ENCODE measurements at places on chromosomes 3 and 15. TPM values are rescaled to one million over a fixed set of nuclear protein-coding genes. Genes with fewer than 3 reads are reported as not detected.

The MUSTN1 gene
- 189 TPM for total RNA-seq

The SKOR1 gene
- 1.6 TPM for total RNA-seq

The PSTPIP1 gene
- total RNA-seq: 1.4 TPM

GRCh38 chr3:177419904-177420601 is 222.8 kb upstream of the TBL1XR1 start:
- no peak for DNase-seq
- H3K4me1 ChIP-seq: no peaks in the 10 kb centered on the region
- no peak overlapping the region for H3K4me3 ChIP-seq
- H3K27ac ChIP-seq: no peak overlapping the region
- no peaks in the 10 kb centered on the region for H3K36me3 ChIP-seq

- no peak overlapping the region for H3K4me3 ChIP-seq
- H3K27me3 ChIP-seq: no peaks in the 10 kb centered on the region
- H3K4me1 ChIP-seq: no peaks in the 10 kb centered on the region
- no peaks in the 10 kb centered on the region for H3K36me3 ChIP-seq
- DNase-seq: peak; percentile 6
Observed at GRCh38 chr3:145483992-145484391, 677.0 kb downstream of the PLOD2 start.

DNA sequence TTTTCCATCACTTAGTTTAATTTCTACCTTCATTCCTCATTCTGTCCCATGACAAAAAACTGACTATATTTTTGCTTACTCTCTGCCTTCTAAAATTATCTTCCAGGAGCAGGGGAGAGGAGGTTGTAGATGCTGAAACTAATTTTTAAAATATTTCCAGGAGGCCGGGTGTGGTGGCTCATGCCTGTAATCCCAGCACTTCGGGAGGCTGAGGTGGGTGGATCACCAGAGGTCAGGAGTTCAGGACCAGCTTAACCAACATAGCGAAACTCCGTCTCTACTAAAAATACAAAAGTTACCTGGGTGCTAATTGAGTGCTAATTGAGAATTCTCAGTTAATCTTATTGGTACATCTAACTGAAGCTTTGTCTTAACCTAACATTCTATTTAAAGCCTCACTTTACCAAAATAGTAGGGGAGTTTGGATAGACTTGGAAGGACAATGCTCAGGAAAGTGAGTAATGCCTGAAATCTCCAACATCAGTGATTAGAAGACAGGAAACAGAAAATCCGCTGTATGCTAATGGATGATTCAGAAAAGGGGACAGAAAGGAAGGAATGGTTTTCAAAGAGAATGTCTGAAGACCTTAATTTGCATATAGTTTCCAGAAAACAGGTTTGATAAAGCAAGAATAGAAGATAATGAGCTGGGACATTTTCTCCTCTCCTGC is 336.1 kb downstream of the GBE1 start:
- H3K36me3 ChIP-seq: no peaks in the 10 kb centered on the region
- no peaks in the 10 kb centered on the region for H3K4me1 ChIP-seq
- no peaks in the 10 kb centered on the region for H3K27me3 ChIP-seq
- no peak for DNase-seq
- no peak overlapping the region for H3K27ac ChIP-seq
- no peak overlapping the region for H3K4me3 ChIP-seq

- no peak for DNase-seq
- peaks cover 4% of the 10 kb centered on the region for H3K36me3 ChIP-seq
- no peaks in the 10 kb centered on the region for H3K27me3 ChIP-seq
- no peak overlapping the region for H3K4me3 ChIP-seq
- no peak overlapping the region for H3K27ac ChIP-seq
Observed at GRCh38 chr15:25783607-25784540, 79.3 kb downstream of the ATP10A start.

GRCh38 chr3:72203105-72203504 is 418.2 kb upstream of the PROK2 start:
- no peak overlapping the region for H3K27ac ChIP-seq
- H3K4me3 ChIP-seq: no peak overlapping the region
- H3K27me3 ChIP-seq: no peaks in the 10 kb centered on the region
- H3K36me3 ChIP-seq: no peaks in the 10 kb centered on the region
- H3K4me1 ChIP-seq: no peaks in the 10 kb centered on the region

The RBP2 gene
- not detected for total RNA-seq

The CCR8 gene
- total RNA-seq: not detected

The LTK gene
- total RNA-seq: 0.20 TPM

GRCh38 chr15:87843312-87843711 is 413.2 kb downstream of the NTRK3 start:
- no peak overlapping the region for H3K4me3 ChIP-seq
- no peak overlapping the region for H3K27ac ChIP-seq
- H3K27me3 ChIP-seq: no peaks in the 10 kb centered on the region
- H3K4me1 ChIP-seq: peaks cover 5% of the 10 kb centered on the region
- DNase-seq: no peak

GRCh38 chr3:12328837-12329462 is 40.1 kb downstream of the PPARG start:
- no peaks in the 10 kb centered on the region for H3K27me3 ChIP-seq
- no peak overlapping the region for H3K27ac ChIP-seq

DNA sequence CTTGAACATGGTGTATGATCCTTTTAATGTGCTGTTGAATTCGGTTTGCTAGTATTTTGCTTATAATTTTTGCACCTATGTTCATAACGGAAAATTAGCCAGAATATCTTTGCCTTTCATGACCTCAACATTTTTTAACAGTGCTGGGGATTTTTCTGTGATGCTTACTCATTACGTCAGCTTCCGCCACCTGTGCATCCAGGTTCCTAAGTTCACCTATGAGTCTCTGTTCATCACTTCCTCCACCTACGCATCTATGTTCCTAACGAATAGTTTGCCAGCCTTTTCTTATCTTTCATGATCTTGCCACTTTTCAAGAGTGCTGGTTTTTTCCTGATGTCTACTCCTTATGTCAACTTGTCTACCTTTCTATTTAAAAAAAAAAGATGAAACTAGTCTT is 16.5 kb downstream of the AADACL2 start:
- H3K36me3 ChIP-seq: no peaks in the 10 kb centered on the region
- H3K27me3 ChIP-seq: no peaks in the 10 kb centered on the region
- no peak for DNase-seq
- no peak overlapping the region for H3K4me3 ChIP-seq
- H3K4me1 ChIP-seq: no peaks in the 10 kb centered on the region
- no peak overlapping the region for H3K27ac ChIP-seq

The KLHL6 gene
- total RNA-seq: 3.0 TPM

DNA sequence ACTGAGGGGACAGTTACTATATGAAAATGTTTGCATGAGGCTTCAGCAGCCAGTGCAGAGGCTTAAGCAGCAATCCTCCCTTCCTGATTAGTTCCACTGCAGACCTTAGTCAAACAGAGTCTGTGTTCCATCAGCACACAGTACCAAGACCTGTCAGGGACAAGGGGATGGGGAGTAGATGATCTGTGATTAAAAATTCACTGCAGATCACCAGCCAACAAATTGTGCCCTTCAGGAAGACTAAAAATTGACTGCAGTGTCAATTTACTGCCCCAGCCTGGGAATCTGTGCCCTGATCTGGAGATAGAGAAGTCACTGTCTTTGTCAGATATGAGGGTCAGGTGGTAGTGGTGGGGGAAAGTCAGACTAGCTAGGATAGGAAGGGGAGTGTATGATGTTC is 13.8 kb upstream of the NMNAT3 start:
- H3K27me3 ChIP-seq: no peaks in the 10 kb centered on the region
- DNase-seq: no peak
- no peak overlapping the region for H3K27ac ChIP-seq
- H3K4me3 ChIP-seq: no peak overlapping the region
- no peaks in the 10 kb centered on the region for H3K36me3 ChIP-seq

GRCh38 chr3:150015901-150016300 is 45.2 kb upstream of the PFN2 start:
- H3K27ac ChIP-seq: no peak overlapping the region
- no peaks in the 10 kb centered on the region for H3K27me3 ChIP-seq
- no peaks in the 10 kb centered on the region for H3K36me3 ChIP-seq
- no peak overlapping the region for H3K4me3 ChIP-seq

- DNase-seq: no peak
- H3K27me3 ChIP-seq: no peaks in the 10 kb centered on the region
- H3K4me1 ChIP-seq: peaks cover 3% of the 10 kb centered on the region
Observed at GRCh38 chr3:32568953-32569352, 1.7 kb downstream of the DYNC1LI1 start.

GRCh38 chr3:123379041-123379830 is 69.7 kb downstream of the ADCY5 start:
- no peaks in the 10 kb centered on the region for H3K27me3 ChIP-seq
- no peak for DNase-seq
- H3K4me3 ChIP-seq: no peak overlapping the region
- H3K27ac ChIP-seq: no peak overlapping the region
- no peaks in the 10 kb centered on the region for H3K36me3 ChIP-seq

GRCh38 chr3:173045770-173046382 is 95.2 kb downstream of the SPATA16 start:
- H3K27me3 ChIP-seq: no peaks in the 10 kb centered on the region
- H3K36me3 ChIP-seq: no peaks in the 10 kb centered on the region
- no peaks in the 10 kb centered on the region for H3K4me1 ChIP-seq
- no peak overlapping the region for H3K4me3 ChIP-seq

The PCYT1A gene
- total RNA-seq: 38.1 TPM

The GOLGA6B gene
- not detected for total RNA-seq

GRCh38 chr15:49096090-49096750 is 50.0 kb upstream of the SECISBP2L start:
- H3K4me1 ChIP-seq: no peaks in the 10 kb centered on the region
- H3K27ac ChIP-seq: no peak overlapping the region
- no peak overlapping the region for H3K4me3 ChIP-seq
- H3K36me3 ChIP-seq: no peaks in the 10 kb centered on the region
- no peak for DNase-seq

The MYO5C gene
- total RNA-seq: 6.9 TPM

GRCh38 chr3:69948246-69948862 is 51.2 kb upstream of the SAMMSON start:
- no peaks in the 10 kb centered on the region for H3K36me3 ChIP-seq
- peaks cover 3% of the 10 kb centered on the region for H3K4me1 ChIP-seq
- H3K27ac ChIP-seq: no peak overlapping the region

DNA sequence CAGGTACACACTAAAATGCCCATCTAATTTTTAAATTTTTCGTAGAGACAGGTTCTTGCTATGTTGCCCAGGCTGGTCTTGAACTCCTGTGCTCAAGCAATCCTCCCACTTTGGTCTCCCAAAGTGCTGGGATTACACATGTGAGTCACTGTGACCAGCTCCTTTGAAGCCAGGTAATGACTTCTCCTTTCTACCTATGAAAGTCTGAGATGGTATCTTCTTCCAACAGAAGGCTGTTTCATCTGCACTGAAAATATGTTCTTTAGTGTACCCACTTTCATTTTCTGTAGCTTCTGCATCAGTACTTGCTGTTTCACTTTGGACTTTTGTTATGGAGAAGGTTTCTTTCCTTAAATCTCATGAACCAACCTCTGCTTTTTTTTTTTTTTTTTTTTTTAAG is 8.8 kb downstream of the OIP5 start:
- H3K36me3 ChIP-seq: peaks cover 7% of the 10 kb centered on the region
- H3K4me3 ChIP-seq: no peak overlapping the region
- H3K27me3 ChIP-seq: no peaks in the 10 kb centered on the region
- H3K4me1 ChIP-seq: no peaks in the 10 kb centered on the region
- no peak overlapping the region for H3K27ac ChIP-seq
